AG08396 (cell line): ENCODE measurements at places on chromosomes 7 and 10.

DNA sequence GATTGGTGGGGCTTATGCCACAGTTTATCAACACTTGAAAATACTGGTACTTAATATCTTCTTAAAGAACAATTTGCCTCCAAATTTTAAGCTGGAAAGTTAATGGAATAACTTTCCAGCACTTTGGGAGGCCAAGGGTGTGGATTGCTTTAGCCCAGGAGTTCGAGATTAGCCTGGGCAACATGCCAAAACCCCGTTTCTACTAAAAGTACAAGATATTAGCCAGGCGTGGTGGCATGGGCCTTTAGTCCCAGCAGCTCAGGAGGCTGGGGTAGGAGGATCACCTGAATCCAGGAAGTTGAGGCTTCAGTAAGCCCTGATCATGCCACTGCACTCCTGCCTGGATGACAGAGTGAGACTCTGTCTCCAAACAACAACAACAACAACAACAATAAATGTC is 56.0 kb downstream of the PRF1 start:
- DNase-seq = no peak

GRCh38 chr7:44396931-44397545 is 71.6 kb upstream of the CAMK2B start:
- DNase-seq = peak; percentile 45

GRCh38 chr7:931871-932650 is 22.4 kb downstream of the ADAP1 start:
- no peak for DNase-seq

DNA sequence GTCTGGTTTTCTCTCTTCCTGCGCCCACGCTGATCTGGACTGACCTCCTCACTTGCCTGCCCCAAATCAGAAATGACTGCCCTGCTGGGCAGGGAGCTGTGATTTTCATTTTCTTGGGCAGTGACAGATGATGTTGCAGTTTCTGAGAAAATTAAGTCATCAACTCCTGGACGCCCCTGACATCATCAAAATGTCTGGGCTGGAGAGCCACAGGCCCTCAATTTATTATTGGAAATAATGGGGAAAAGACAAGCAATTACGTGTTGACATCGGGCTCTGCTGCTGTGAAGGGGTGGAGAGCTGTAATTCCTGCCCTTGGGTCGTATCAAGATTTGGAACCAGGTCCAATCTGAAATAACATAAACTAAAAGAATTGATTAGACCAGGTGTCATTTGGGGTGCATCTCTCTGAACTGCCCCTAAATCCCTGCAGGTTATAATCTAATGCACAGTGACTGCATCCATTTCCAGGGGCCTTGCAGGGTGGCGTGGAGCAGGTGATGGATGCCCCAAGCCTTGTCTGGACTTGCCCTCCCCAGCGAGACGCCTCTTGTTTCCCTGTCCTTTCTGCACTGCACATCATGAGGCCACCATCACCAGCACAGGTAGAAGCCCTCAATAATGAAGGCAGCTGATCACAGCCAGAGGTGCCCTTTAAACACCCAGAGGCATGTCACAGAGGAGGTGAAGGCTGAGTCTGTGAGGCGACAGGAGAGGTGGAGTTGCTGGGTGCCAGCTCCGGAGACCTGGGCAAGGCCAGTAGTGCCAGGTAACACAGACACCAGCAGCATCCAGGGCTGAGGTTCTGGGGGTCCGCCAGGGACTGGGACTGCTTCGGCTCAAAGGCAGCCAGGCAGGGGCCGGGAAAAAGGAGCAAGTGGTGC is 98.7 kb downstream of the HTR5A start:
- DNase-seq = no peak

DNA sequence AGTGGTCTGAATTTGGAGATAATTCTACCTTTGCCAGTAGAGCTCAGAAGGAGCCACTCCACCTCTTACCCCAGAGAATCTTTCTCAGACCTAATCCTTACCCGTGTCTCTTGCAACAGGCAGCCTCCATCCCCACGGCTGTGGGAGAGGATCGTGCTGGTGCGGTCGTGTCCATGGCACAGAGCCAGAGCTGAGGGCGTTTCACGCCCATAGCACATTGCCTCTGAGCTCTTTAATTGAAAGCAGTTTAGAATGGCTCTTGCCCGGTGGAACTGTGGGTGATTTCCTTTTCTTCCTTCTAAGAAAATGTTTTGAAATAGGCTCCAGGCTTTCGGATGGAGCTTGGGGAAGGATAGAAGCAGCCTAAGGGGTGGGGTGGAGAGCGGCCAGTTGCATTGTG is 41.5 kb downstream of the PRF1 start:
- no peak for DNase-seq

DNA sequence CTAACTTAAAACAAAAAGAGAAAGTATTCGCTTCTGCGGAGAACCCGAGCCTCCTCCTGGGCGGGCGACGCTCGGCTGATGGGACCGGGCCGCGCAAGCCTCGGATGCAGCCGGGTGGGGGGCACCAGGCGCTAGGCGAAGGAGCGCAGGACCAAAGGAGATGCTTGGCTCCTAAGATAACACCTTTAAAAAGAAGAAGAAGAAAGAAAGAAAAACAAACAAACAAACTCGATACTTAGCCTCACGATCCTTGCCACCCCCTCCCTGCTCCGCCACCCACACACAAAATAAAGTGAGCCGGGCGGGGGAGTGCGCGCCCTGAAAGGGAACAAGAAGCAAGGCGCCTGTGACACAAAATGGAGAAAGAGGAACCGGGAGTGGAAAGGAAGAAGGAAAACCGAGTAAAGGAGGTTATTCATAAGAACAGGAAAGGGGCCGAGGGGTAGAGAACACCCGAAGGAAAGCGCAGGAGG is 34.0 kb upstream of the EBLN1 start:
- peak; percentile 61 for DNase-seq

GRCh38 chr7:2637066-2637471 is 5.3 kb downstream of the TTYH3 start:
- no peak for DNase-seq

GRCh38 chr10:3811291-3811870 is 26.4 kb upstream of the KLF6 start:
- DNase-seq = peak; percentile 45

DNA sequence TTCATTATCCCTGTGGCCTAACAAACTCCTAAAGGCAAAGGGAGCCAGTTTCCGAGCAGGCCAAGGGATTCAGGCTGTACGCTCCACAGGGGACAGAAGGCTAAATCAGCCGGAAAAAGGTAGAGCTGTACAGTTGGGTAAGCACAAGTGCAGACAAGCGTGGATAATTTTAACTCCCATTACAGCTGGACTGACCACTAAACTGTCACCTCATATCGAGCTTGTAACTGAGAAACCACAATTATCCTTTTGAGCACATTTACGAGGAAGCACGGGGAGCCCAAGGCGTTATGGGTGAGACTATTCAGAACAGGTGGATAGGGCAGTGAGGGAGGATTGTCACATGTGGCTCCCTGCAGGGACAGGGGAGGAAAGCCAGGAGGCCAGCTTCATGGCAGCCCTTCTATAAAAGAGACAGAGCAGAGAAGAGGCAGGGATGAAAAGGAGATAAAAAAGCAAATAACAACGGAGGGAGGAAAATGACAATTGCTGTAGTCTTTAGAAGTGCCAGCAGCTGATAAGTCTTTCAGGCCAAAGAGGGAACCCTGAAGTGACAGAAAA is 288.0 kb downstream of the FGFR2 start:
- DNase-seq = no peak

GRCh38 chr7:84302949-84303348 is 108.4 kb upstream of the SEMA3A start:
- DNase-seq = no peak

- DNase-seq = no peak
These were observed 4.6 kb upstream of the CYP2C19 start for GRCh38 chr10:94757916-94758315.

GRCh38 chr10:22727112-22727511 is 12.7 kb upstream of the PIP4K2A start:
- no peak for DNase-seq

GRCh38 chr10:6074489-6075301 is 12.5 kb upstream of the IL2RA start:
- DNase-seq = peak; percentile 29

- DNase-seq = no peak
These were observed 69.6 kb downstream of the AKAP9 start for GRCh38 chr7:92010215-92010614.

- peak; percentile 34 for DNase-seq
These were observed 743 bp upstream of the ZCCHC24 start for GRCh38 chr10:79445977-79446757.

- DNase-seq = no peak
These were observed 371.7 kb upstream of the NRP1 start for GRCh38 chr10:33706191-33706590.

- DNase-seq = no peak
These were observed 3.9 kb downstream of the FFAR4 start for GRCh38 chr10:93570383-93570782.

DNA sequence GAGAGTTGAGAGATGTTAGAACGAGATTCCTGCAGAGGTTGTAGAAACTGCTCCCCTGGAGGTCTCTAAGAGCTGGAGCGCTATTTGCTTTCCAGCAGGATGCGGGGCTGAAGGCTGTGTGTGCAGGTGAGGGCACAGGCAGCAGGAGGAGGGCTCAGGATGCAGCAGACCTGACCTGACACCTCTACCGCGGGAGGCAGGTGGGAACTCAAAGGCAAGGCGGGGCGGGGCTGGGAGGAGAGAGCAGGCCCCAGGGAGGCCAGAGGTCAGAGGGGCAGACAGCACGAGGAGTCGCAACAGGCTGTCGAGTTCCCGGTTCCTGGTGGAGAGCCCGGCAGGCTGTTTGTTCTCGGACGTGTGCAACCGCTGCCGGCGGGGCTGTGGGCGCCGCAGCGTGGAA is 7.9 kb upstream of the CRTAC1 start:
- no peak for DNase-seq

GRCh38 chr10:46555366-46555712 is 1.1 kb downstream of the GPRIN2 start:
- DNase-seq = no peak

DNA sequence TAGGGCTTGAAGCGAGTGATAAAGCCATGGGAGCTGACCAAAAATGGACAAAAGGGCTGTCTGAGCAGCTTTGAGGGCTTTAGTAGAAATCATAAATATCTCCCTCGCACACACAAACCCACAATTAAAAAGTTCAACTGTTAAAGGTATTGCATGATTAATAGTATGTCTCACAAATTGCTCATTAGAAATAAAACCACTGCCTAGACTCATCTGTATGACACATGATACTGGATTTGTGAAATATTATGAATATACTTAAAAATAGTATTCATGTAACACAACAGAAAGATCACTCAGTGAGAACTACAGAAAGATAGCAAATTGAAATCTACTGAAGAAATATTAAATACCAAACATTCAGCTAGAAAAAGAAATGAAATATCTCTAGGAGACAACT is 11.9 kb upstream of the PTPN12 start:
- peak; percentile 51 for DNase-seq

DNA sequence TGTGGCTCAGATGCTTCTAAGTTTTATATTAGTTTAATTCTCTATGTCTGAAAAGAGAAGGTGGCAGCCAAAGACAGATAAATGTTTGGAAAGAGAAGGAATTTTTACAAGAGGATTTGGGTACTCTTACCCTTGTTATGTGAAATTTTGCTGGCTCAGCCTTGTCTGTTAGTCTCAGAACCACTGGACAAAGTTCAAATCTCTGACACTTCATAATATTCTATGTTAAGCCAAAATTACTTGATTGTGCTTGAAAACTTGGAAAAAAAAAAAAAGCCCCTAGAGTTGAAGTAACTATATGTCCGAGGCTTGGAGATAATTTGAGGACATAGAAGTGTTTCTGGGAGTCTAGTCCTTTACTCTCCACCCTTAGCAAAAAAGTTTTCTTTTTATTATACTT is 1079.3 kb upstream of the LRRTM3 start:
- no peak for DNase-seq

DNA sequence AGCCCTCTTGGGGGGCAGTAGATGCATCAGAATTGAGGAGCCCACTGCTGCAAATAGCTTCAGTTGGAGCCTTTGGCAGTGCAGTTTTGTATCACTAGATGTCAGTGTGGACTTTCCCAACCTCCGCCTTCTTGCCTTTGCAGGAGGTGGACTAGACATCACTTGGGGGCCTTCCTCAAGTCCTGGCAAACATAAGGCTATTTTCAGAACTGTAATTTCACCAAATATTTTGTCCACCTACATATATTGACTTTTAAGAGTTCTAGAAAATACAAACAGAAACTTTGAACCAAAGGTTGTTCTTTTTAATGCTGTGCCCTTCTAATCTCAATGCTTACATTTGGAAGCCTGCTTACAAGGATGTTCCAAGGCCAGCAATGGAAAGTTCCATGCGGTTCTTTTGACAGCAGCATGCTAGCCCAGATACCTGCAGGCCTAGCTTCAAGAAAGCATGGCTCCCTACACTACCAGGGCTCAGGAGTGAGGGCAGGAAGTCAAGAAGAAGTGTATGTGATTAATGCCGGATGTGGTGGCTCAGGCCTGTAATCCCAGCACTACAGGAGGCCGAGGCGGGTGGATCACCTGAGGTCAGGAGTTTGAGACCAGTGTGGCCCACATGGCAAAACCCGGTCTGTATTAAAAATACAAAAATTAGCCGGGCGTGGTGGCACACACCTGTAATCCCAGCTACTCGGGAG is 8.0 kb upstream of the ZNRF2 start:
- DNase-seq = peak; percentile 58

DNA sequence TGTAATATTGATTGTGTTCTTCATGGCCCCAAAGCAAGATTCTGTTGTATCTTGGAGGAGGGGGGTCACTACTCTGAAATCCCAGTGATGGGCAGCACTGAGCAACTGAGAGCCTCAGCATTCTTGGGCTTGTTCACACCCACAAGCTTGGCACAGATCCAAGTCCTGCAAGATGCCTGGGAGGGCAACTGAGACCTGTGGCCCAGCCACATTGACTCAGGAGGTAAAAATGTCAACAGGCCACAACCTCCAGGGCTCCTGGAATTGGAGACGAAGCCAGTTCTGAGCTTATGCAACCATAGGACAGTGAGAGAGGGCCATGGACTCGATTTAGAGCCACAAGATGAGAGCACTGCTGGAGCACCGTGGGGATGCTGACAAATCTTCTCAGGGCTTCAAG is 3.1 kb upstream of the DOCK1 start:
- peak; percentile 92 for DNase-seq

DNA sequence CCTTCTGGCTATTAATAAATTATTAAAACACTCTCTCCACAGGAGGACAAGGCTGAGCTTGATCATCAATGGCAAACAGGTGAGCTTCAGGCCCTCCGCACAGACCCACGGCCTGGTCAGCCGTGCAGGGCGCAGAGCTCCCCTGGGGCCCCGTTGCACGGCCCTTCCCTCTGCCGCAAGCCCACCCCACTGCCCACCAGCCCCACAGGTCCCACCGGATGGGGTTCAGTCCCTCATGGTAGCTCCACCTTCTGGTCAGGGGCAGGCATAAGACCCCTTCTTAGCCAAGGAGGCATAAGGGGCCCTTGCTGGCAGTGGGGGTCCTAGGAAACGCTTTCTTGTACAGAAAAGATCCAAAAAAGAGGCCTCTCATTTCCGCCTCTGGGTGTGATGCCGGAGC is 84.6 kb downstream of the MAD1L1 start:
- no peak for DNase-seq

DNA sequence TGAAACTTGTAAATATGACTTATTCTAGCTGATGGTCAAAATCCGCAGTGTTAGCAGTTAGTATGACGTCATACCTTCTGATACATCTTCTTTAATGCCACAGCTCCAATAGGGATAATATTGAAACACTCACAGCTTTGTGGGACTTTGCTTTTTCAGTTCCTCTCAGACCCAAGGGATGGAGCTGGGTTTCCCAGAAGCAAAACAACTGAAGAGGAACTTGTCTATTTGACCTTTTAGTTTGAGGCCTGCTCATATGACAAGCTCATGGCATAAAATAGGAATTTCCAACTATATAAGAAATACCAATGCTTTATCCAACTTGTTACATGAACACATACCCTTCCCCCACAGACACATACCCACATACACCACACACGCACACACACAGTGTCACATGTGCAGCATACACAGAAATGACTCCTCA is 31.6 kb upstream of the C10orf67 start:
- DNase-seq = no peak

- DNase-seq = no peak
These were observed 174.3 kb downstream of the IMMP2L start for GRCh38 chr7:111388016-111388415.
